ENCODE measurements at places on chromosomes 5 and 9.

DNA sequence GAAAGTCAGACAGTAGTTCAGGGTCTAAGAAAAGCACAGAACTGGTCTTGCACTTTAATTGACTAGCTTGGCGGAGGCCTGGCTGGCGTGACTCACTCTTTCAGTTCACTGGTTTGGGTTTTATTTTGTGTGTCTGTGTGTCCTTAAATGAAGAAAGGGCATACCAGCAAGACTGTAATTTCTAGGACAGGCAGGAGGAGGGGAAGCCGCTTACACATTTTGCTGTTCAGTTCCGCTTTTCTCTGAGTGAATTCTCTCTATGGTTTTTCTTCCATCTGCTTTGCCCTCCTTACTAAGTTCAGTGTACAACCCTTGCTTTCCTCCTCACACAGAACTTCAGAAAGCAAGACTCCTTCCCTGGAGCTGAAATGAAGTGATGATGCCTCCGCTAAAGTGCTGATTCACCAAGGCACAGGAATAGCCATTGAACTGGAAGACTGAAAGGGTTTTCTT is 150.8 kb downstream of the MEF2C start:
- no peak for DNase-seq

GRCh38 chr9:100206899-100207298 is 107.9 kb downstream of the INVS start:
- no peak for DNase-seq

DNA sequence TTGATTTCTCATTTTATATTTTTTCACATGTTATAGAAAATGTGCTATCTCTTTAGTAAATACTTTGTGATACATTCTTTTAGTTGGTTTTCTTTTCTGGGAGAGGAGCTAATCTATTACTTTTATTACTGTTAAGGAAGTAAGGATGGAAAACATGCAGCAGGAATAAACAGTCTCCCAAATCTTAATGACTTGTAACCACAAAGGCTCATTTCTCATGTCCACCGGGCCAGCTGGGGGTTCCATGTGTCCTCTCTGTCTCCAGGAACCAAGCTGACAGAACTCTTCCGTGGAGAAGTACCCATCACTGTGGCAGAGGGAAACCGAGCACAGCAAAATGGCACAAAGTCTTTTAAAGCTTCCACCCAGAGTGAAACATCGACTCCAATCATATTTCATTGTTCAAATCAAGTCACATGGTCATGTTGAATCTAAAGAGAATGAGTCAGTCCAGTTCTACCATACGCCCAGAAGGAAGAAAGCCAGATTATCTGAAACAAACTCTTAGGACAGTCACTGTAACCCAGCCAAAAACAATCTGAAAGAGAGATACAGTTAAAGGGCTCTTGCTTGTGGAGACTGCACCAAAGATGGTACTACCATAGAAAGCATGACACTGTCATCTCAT is 97.1 kb upstream of the CDH6 start:
- no peak for DNase-seq

GRCh38 chr5:124972703-124973102 is 226.3 kb upstream of the ZNF608 start:
- no peak for DNase-seq

- no peak for DNase-seq
Measured at GRCh38 chr9:14180093-14180959, 133.6 kb downstream of the NFIB start.

- no peak for DNase-seq
Measured at GRCh38 chr9:27528886-27529315, 713 bp downstream of the MOB3B start.

GRCh38 chr5:42321785-42322184 is 101.5 kb upstream of the GHR start:
- no peak for DNase-seq

GRCh38 chr5:63916786-63917185 is 45.5 kb downstream of the HTR1A start:
- DNase-seq = no peak

DNA sequence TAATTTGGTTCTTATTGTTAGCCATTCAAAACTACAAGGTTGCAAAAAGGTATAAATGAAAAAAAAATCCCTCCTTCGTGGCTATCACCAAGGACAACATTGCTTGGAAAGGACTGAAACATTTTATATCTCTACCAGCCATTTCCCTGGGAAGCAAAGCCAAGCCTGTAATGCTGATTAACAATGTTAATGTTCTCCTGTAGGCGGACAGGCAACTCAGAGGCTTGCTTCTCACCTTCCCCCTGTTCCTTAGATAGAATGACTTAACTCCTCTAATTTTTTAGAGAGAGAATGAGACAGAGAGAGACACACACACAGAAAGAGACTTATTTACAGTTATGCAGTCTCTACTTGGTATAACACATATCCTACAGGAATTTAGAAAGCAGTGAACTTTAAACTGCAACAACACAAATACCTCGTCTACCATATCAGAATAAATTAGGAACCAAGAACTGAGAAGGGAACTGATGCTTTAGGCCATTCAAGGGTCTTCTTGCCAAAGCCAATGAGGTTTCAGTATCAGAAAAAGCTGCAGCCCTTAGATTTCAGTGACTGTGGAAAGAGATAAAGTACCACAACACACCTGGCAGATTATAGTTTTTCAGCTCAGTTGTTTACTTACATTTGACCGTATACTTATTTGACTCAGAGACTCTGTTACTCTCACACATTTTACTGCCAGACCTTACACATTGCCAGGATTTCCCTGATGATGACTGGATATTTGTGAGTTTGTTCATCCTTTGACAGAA is 20.9 kb upstream of the MAN2A1 start:
- no peak for DNase-seq

GRCh38 chr9:22229069-22229468 is 217.6 kb upstream of the DMRTA1 start:
- no peak for DNase-seq

- DNase-seq = no peak
Measured at GRCh38 chr9:2257248-2257929, 242.2 kb downstream of the SMARCA2 start.

DNA sequence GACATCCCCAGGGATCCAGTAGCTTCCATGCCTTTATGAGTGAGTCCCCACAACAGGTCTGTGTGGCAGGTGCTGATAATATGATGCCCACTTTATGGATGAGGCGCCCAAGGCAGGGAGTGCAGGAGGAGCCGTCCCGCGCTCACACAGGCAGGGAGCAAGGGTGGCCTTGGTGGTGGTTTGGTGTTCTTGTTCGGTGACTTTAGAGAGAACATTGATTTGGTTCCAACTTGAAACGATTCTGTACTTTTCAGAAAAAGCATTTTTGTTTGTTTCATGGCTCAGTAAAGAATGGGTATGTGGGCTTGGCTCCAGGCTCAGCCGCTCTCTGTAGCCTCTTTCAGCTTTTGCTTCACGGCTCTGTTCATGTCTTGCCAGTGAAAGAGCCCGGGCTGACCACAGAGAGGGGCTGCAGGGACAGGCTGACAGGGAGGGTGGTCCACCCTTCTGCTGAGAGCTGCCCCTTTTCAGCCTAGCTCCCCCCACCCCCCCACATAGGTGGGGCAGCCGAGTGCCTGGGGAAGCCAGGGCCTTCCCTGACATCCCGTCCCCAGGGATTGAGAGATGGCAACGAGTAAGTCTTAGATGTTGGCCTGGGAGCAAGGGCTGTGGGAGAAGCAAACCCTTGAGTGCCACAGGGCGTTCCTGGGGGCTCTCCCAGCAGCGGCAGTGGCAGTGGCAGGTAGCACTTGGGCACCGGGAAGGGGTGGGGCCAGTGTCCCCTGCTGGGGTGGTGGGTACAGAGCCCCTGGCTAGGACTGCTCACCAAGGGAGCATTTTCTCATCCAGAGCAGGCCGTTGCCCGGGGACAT is 28.0 kb downstream of the NCS1 start:
- DNase-seq = no peak
